Left renal pelvis (tissue), 4 donors: ENCODE measurements at places on chromosomes 2 and 18. TPM values are rescaled to one million over a fixed set of nuclear protein-coding genes. Genes with fewer than 3 reads are reported as not detected.

Gene SP110
- polyA plus RNA-seq = 21.2 TPM

GRCh38 chr2:209960676-209961630, 41.5 kb upstream of the RPE start:
- DNase-seq = no peak

Gene INO80C
- 16.4 TPM for polyA plus RNA-seq

DNA sequence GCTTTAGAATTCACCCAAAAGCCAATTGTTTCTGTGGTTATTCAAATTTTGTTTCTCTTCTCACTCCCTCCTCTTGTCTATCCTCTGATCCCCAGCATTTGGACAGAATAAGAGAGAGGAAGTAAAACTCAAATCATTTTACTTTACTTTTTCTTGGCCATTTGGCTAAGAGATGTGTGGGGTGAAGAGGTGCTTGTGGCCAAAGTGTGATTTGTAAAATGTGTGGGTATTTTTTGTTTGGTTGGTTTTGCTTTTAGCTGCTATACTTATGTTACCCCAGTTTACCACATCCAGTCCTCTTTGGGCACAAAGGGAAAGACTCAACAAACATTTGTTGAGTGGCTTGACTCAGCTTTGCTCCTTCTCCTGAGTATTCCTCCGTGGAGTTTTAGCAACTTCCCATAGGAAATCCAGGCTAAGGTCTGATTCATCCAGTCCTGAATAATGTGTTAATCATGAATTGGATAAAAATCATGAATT, 109.1 kb upstream of the CYP1B1 start:
- no peak for DNase-seq

DNA sequence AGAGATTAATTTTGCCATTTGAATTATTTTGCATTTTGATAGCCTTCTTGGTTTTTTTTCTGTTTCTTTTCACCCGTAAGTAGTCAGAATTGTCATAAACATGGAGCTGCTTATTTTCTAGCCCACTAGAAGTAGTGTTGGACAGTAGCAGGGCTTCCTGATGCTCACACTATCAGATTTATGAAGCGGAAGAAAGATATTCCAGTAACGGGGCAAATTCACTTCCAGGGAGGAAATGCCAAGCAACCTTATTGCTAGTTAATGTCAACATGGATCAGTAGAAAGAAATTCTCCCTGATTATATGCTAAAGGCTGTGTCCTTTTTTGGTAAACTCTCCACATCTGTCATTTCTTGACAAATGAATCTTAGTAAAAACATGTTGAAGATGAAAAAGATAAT, 19.2 kb upstream of the ADAM23 start:
- DNase-seq = no peak

Gene GATA6
- 13.3 TPM for polyA plus RNA-seq

Gene CFC1
- polyA plus RNA-seq = not detected

DNA sequence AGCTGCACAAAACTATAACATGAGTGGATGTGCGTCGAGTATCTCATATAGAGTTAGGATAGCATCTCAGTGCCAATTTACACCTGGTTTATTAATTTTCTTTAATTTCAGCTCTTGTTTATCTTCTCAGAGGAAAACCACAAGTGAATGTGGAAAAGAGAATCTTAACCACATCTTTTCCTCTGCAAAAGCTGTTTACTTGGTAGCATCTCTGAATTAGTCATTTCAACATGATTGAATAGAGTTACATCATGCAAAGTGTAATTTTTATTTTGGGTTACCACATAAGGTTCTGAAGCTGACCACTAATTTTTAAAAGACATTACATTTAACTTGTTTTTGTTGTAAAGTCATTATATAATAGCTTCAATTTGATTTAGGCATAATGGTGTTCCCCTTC, 83.8 kb upstream of the FAM237A start:
- DNase-seq = no peak

DNA sequence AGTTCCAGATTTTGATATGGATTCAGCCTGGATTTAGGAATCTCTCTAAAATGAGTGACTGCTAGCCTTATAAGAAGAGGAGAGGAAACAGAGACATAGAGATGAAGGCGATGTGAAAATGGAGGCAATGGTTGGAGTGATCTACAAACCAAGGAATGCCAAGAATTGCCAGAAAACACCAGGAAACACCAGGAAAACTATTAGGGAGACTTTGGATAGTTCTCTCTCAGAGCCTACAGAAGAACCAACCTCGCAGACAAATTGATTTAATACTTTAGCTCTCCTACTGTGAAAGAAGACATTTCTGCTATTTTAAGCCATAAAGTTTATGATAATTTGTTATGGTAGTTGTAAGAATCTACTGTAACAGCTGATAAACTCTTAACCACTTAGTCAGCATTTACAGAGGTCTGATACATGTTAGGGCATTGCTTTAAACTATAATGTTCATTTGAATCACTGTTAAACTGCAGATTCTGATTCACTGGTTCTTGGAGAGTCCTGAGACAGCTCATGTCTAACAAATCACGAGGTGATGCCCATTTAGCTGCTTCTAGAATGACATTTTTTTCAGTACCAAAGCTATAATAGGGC, 1702.6 kb upstream of the LRRTM1 start:
- DNase-seq = no peak

GRCh38 chr2:14199040-14199439, 433.5 kb upstream of the LRATD1 start:
- no peak for DNase-seq

- no peak for DNase-seq
Measured at GRCh38 chr2:3667151-3667631, 9.2 kb downstream of the ALLC start.

DNA sequence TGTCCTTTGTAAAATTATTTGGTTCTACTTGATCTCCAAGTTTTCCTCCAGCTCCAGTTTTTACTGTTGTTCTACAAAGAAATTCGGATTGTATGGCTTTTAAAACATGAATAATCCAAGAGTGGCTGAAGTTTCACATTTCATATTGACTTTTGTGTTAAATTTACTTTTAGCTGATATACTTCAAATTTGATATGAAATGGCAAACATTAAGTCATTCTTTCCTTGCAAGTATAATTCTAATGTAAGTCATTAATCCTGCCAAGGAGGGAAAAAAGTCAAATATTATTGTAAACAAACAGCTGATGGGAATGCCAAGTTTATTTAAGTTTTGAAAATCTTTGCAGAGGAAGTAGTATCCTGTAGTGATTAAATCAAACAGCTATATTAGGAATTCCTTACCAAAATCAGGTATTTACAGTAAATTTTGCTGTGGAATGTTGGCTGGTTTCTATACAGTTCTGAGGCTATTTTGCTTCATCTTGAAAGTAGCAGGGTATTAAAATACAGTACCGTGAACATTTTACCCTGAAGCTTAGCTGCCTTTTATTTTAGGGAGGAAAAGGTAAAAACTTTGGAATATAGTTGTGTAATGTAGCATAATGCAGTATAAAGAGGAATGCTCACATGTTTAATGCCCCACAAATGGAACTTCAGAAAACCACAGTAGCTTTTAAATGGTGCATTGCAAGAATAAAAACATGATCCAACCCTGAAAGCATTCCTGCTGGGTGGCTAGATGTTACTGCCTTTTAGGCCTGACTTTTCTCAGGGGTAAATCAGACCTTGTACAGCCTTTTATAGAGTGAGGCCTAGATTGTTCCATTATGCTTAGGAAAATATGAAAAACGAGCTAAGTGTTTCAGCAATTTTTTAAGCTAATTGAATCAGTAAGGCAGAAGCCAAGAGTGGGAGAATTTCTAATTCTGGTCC, 62.7 kb upstream of the NT5C1B start:
- DNase-seq = no peak

Gene LIMS3
- polyA plus RNA-seq = 3.6 TPM

- no peak for DNase-seq
Measured at GRCh38 chr18:28045880-28046279, 131.1 kb downstream of the CDH2 start.

Gene ADGRF3
- 1.9 TPM for polyA plus RNA-seq

GRCh38 chr2:220665108-220665471, 907.0 kb downstream of the EPHA4 start:
- DNase-seq = no peak

- DNase-seq = no peak
Measured at GRCh38 chr2:62370321-62371250, 135.4 kb downstream of the TMEM17 start.

DNA sequence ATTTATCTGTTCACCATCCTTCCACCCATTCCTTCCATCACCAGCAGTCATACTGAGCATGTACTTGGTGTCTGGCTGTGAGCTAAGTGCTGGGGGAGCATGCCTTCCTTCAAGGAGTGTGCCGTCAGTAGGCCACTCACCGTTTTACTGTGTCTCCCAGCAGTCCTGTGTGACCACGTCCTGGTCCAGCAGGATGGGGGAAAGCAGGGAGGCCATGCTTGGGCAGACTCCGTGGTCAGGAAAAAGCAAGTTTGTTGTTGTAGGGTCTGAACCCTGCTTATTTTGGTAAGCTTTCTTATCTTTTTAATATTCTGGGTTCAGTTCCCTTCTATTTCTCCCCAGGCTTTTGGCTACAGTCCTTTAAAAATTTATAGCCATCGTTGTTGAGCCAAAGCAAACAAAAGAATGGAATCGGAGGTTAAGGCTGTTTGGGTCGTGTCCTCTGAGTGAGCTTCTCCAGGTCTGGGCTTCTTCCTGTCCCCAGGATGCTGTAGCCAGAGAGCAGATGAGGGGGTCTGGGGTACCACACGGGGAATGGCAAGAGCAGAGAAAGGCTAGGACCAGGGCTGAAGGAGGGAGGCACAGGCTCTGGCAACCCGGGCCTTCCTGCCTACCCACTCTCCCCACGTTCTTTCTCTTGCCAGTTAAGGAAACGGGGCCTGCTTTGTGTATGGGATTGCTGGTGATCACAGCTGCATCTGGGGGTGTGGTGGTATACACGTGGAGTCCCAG, 13.5 kb downstream of the SLC30A3 start:
- DNase-seq = no peak

GRCh38 chr2:128502638-128503246, 184.1 kb upstream of the HS6ST1 start:
- no peak for DNase-seq

Gene FLACC1
- 2.3 TPM for polyA plus RNA-seq

DNA sequence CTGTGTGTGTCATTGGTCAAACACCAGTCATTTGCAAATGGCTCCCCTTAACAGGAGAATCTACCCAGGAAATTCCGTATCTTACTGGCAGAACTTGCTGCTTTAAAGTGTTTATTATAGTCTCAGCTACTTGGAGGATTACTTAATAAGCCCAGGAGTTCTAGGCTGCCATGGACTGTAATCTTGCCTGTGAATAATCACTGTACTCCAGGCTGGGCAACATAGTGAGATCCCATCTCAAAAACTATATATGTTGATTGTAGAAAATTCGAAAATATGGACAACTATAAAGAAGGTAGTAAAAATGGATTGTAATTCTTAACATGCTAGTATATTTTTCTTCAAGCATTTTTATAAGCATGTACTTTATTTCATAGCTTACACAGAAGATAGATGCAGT, 4.5 kb downstream of the ATIC start:
- DNase-seq = no peak

GRCh38 chr2:231633241-231633976, 40.7 kb downstream of the TEX44 start:
- no peak for DNase-seq

DNA sequence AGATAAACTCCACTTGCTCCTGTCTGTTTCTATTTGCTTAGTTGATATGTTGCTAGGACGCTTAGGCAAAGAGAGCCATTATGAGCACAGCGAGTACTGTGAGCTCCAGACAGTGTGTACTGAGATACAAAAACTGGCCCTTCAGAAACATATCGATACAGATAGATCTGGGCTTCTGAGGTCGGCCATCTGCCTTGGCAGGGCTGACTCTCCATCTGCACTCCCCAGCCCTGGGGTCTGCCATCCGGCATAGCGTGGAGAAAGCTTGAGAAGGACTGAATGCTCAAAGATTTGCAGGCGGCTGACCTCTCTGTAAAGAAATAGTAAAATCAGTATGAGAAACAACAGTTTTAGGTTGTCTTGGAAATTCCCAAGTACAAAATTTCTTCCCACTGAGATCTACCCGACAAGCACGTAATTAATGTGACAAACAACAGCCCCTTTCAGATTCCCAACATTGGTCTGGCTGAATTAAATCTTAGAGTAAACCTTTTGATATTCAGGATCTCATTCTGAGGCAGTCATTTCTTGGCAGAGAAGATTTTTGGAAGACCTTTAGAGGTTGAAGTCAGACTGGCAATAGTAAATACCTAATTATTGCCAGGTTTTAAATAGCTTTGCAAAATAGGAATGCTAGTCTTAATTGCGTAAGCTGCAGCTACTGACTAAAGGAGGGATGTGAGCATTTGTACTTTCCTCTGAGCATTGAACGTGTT, 127.4 kb downstream of the CHST9 start:
- no peak for DNase-seq

Gene MYO3B
- 9.9 TPM for polyA plus RNA-seq

Gene MAP3K19
- polyA plus RNA-seq = 0.63 TPM

DNA sequence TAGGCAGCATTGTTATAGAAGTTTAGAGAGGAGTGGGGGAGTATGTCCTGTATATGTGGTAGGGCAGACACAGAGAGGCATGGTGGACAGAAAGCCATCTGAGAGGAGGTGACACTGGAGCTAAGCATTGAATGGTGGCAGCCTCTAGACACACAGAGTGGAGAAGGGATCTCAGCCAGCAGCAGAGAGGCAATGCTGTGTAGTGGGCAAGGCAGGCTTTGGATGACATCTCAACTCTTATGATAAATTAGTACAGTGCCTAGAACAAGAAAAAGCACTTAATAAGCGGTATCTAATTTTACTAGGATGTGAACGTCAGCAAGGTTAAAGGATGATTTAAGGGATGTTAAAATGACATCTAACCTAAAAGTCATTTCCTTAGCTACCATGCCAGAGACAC, 22.5 kb upstream of the CERS6 start:
- no peak for DNase-seq

GRCh38 chr2:188676010-188676400, 298.2 kb upstream of the COL3A1 start:
- DNase-seq = no peak

GRCh38 chr2:127082974-127083373, 24.0 kb downstream of the BIN1 start:
- DNase-seq = no peak

DNA sequence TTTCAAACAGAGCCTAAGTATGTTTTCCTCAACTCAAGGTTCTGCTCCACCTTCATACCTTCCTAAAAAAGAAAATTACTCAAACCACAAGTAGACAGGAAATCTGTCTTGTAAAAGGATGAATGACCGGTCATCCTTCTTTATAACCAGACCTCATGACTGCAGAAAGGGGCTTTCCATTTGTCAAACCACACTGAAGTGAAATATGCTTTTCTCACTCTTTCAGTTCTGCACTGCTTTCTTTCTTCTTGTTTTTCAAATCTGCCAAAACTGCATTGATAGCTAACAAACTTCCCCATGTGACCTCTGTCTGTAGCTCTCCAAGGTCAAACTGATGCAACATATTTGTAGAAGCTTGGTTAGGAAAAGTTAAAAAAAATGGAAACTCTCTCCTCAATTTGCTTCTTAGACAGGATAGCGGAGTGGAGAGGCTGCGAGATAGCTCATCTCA, 308.9 kb upstream of the CCDC68 start:
- DNase-seq = no peak

Gene INPP5D
- polyA plus RNA-seq = 6.0 TPM

- DNase-seq = peak; percentile 31
Measured at GRCh38 chr18:13447621-13448334, 229.2 kb downstream of the LDLRAD4 start.

Gene GALM
- polyA plus RNA-seq = 62.7 TPM
